Left renal cortex interstitium (tissue), 4 donors: ENCODE measurements at places on chromosomes 4 and X. TPM values are rescaled to one million over a fixed set of nuclear protein-coding genes. Genes with fewer than 3 reads are reported as not detected.

IL2 gene
- polyA plus RNA-seq: not detected

SHROOM4 gene
- 14.5 TPM for polyA plus RNA-seq

NDST3 gene
- 3.2 TPM for polyA plus RNA-seq

SSX5 gene
- polyA plus RNA-seq: not detected

REELD1 gene
- polyA plus RNA-seq: 0.40 TPM

PNMA3 gene
- polyA plus RNA-seq: 35.0 TPM

SEPTIN11 gene
- polyA plus RNA-seq: 265 TPM

GASK1B gene
- 32.8 TPM for polyA plus RNA-seq

FGF5 gene
- 0.07 TPM for polyA plus RNA-seq

ELOVL6 gene
- 33.2 TPM for polyA plus RNA-seq

NKRF gene
- polyA plus RNA-seq: 16.5 TPM

PUDP gene
- 18.4 TPM for polyA plus RNA-seq

ZMAT1 gene
- 24.7 TPM for polyA plus RNA-seq

HGFAC gene
- 0.78 TPM for polyA plus RNA-seq

GRCh38 chr4:7564242-7564641, 129.5 kb upstream of the PSAPL1 start:
- no peak for DNase-seq

DNA sequence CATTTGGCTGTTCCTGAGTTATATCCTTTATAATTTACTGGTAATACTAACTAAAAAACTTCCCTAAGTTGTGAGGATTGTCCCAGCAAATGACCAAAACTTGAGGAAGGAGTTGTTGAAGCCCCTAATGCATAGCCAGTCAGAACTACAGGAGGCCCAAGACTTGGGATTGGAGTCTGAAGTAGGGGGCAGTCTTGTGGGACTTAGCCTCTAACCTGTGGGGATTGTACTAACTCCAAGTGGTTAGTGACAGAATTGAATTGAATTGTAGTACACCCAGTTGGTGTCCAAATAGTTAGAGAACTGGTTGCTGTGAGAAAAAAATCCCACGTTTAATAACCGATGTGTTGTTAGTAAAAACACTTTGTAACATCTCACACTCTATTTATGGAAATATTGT, 1506.3 kb downstream of the ADGRL3 start:
- DNase-seq: no peak

- DNase-seq: no peak
Observed at GRCh38 chrX:38336538-38337240, 9.4 kb upstream of the RPGR start.

DNA sequence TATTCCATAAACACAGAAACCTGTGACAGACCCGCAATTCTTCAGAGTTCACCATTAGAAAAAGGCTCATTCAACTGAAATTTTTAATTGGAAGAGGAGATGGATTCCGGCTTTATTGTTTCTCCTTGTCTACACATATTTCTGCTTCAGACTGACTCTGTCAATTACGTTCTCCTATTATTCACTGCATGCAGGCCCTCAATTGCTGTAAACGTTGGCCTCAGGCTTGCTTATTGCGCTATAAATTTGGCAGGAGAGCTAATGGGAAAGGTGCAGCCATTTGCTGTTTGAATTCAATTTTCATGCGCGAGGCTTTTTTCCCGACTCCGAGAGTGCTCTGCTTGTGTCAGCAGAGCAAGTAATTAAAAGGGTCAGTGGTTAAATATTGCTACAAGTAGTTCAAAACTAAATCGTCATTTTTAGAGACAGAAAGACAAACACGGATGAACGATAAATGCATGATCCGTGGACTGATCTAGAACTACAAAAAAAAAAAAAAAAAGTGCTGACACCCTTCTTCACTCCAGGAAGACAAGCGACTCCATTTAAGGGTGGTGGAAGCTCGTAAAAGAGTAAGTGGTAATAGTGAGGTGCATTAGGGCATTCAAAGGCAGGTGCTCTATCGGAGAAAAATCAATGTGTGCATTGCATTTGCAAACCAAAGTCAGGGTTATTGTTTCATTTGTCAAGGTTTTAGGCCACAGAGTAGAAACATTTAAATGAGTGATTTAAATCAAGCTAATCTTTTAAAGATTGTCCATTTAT, 841.6 kb upstream of the FRG1 start:
- no peak for DNase-seq

DNA sequence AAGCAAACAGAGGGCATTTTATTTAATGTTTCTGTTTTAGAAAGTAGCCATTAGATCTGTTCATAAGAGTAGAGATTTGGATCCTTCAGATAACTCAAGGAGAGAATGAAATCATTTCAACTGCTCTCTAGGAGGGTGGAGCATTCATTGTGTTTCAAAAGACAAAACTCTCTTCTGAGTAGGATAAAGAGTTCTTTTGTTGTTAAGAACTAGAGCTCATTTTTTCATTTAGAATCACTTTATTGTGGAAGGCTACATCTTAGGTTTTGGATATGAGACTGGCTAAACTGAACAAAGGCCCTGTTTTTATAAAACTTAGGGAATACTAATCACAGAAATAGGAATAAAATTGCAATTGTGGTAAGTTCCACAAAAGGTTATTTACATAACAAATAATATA, 193.9 kb upstream of the PCDH10 start:
- no peak for DNase-seq

DNA sequence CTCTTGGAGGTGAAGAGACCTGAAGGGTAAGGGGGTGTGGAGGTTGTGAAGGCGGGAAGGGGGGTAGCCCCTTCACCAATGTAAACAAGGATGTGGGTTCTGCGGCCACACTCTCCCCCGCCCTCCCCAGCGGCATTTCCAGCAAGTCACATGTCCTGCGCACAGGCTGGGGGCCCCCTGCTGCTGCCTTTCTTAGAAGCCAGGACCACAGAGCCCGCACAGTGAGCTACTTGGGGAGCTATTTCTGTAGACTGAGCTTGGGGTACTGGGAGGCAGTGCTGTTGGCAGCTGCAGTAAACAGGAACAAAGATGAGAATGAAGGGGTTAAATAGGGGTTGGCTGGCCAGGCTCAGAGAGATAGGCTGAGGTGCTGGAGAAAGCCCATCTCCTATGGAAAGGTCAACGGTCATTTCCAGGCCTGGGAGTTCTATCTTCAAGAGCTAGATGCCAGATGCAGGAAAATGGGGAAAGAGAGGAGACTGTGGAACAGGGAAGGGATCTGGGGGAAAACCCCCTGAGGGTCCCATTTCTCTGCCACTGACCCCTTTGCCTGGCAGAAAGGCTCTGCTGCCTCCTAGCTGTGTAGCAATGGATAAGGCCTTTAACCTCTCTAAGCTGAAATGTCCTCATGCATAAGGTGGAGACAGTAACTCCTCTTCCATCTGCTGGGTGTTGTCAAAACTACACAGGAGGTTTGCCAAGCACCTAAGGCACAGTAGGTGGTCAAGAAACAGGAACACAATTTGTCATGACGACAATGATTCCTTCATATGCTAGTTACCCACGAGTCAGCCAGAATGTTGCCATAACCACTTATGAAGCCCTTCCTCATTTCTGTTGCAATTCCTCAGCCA, 18.5 kb upstream of the PIM2 start:
- DNase-seq: no peak

DNA sequence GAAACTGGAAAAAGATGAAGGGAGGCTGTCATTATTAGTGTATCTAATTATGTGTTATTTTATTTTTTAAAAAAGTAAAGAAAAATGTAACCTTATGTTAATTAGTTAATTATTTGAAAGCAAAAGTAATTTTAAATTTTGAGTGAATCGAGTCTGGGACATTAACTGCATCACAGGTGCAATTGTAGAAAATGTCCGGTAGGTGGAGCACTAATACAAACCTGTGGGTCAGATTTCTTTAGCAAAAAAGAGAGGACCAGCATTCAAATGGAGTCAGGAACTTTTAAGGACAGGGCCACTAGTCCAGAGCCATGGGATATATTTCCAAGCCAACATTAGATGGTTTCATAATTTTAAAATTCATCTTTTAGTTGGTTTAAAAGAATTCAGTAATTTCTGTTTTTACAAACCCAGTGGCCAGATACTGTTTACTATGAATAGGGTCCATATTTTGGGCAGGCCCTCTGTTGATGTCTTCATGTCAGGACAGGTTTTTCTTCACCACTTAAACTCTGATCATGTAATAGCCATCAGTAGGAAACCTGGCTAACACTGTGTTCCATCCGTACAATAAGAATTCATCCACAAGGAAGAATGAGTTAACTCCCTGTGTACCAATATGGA, 27.2 kb downstream of the BST1 start:
- DNase-seq: no peak

DNA sequence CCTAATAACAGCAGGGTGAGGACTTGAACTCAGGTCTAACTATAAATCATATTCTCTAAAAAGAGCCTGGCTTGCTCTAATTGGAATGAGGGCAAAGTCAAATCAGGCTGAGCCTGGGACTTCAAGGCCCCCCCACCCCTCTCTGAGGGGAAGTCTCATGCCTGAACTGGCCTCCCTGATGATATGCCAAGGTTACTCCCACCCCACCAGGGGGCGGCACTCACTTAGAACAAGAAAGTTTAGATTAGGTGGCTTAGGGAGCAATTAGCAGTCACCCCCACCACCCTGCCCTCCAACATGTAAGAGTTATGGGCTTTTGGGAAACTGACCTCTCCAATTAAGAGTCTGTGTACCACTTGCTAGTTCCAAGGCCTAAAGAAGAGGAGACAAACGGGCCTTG, 2.7 kb downstream of the FOXO4 start:
- no peak for DNase-seq

DNA sequence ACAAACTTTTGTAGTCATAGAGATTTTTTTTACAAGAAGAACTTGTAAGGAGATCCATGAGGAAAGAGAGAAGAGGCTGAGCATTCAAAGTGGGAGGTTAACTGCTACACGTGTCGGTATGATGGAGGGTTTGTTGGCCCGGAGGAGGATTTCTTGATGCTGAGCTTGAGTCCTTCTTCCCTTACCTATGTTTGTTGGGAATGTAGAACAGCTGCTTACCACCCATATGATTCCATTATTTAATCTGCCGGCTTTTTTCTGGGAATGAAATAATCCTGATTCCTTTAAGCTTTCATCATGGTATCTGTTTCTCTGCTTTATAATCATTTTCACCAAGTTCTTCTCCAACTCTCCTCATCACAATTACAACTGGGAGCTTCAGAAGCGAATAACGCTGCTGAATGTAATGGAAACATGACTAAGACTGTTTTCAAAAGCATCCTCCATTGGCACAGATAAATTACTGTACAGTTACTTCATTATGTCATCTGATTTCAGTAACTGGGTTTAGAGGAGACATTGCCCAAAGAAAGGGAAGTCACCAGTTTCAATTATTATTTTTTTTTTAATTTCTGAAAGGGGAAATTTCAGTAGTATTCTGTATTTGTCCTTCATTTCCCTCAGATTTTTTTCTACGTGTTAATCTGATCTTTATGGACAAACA, 420.6 kb downstream of the SPRY1 start:
- no peak for DNase-seq

DNA sequence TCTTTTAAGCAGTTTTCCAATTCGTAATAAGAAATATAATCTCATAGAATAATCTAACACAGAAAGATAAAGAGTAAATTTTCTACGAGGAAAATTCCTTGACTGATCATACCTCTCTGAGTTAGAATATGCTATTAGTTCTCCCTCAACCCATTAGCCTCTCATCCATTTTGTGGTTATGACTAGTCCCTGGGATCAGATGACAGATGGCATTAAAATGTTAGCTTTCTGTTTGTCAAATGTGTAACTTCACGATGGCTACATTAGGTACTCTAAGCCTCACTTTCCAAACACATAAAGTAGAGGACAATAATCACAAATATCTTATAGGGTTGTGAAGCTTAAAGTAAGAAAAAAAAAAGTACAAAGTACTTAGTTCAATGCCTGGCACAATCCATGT, 112.2 kb downstream of the ZAR1 start:
- DNase-seq: no peak

DNA sequence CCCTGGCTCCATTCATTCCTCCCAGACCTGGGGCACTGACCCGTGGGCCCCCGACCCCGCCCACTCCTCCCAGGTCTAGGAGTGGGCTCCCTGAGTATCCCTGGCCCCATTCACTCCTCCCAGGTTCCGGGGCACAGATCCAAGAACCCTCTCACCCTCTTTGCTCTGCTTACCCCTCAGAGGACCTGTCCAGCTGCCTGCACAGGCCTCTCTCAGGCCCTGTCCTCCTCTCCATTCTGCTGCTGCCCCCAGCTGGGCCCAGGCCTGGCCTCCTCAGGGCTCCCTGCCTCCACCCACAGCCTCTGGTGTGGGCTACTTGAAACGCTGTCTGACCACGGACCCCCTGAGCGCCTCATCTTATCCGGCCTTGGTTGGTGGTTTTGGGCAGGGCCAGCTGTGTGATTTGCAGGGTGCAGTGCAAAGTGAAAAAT, 217.7 kb upstream of the PSAPL1 start:
- DNase-seq: no peak

GRCh38 chr4:145557720-145558119, 61.5 kb upstream of the MMAA start:
- no peak for DNase-seq

- DNase-seq: peak; percentile 18
Observed at GRCh38 chr4:41692717-41693345, 55.7 kb downstream of the PHOX2B start.

DNA sequence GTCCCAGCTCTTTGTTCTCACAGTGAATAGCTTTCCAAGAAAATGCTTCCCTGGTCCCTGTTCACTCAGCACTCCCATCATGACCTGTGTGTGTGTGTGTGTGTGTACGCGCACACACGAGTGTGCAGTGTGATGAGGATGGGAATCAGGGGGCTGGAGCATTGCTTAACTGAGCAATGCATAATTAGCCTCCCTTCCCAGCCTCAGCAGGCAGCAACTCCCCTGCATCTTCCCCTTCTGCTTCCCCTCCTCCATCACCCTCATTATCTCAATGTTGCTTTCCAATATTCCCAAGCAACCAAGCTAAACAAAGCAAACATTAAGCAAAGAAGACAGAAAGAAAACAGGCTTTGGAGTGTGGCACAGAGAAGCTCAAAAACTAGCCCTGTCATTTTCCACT, 137.0 kb downstream of the RBM47 start:
- DNase-seq: no peak

GRCh38 chrX:150841456-150842197, 56.8 kb downstream of the CD99L2 start:
- no peak for DNase-seq

GRCh38 chr4:119040694-119041185, 94.9 kb upstream of the MYOZ2 start:
- no peak for DNase-seq

- DNase-seq: no peak
Observed at GRCh38 chr4:183467246-183467645, 22.8 kb downstream of the CDKN2AIP start.

- DNase-seq: no peak
Observed at GRCh38 chr4:155769090-155769489, 10.3 kb downstream of the GUCY1B1 start.
